ENCODE measurements at places on chromosomes 6 and 20.
A peak's percentile ranks its signal among the peaks of the same experiment; 100 is the strongest.

GRCh38 chr6:154478021-154478700, 32.3 kb downstream of the CNKSR3 start:
- DNase-seq = no peak

- no peak for DNase-seq
Observed at GRCh38 chr6:170102582-170103481, 188.0 kb downstream of the DLL1 start.

- no peak for DNase-seq
Observed at GRCh38 chr6:156900292-156900691, 123.1 kb downstream of the ARID1B start.

- DNase-seq = peak; percentile 8
Observed at GRCh38 chr6:41182069-41183034, 18.6 kb downstream of the TREML2 start.

GRCh38 chr6:40398034-40398691, 189.0 kb downstream of the LRFN2 start:
- no peak for DNase-seq

GRCh38 chr6:28758046-28758817, 165.6 kb downstream of the TRIM27 start:
- no peak for DNase-seq

DNA sequence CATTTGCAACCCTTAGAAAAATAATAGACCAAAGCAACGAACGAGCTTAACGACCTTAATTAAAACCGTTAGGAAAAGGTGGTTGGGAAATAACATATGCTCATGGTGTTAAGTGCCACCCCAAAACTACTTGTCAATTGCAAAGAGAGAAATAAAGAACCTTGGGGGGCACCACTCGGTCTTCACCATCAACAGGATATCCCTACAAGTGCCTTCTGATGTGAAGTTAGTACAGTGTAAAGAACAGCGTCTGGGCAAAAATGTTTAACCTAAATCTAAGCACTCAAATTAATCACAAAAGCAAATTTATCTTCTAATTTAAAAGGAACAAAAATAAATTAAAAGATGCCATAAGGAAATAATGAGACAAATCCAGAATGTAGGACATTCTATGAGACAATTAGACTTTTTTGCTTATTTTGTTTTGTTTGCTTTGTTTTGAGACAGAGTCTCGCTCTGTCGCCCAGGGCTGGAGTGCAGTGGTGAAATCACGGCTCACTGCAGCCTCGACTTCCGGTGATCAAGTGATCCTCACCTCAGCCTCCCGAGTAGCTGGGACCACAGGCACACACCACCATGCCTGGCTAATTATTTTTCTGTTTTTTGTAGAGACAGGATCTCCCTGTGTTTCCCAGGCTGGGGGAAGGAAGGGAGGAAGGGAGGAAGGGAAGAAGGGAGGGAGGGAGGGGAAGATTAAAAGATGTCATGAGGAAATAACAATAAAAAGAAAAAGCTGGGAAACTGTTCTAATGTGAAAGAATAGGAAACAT, 41.3 kb upstream of the BTN3A2 start:
- no peak for DNase-seq

- no peak for DNase-seq
Observed at GRCh38 chr6:89505847-89506246, 72.9 kb downstream of the ANKRD6 start.

DNA sequence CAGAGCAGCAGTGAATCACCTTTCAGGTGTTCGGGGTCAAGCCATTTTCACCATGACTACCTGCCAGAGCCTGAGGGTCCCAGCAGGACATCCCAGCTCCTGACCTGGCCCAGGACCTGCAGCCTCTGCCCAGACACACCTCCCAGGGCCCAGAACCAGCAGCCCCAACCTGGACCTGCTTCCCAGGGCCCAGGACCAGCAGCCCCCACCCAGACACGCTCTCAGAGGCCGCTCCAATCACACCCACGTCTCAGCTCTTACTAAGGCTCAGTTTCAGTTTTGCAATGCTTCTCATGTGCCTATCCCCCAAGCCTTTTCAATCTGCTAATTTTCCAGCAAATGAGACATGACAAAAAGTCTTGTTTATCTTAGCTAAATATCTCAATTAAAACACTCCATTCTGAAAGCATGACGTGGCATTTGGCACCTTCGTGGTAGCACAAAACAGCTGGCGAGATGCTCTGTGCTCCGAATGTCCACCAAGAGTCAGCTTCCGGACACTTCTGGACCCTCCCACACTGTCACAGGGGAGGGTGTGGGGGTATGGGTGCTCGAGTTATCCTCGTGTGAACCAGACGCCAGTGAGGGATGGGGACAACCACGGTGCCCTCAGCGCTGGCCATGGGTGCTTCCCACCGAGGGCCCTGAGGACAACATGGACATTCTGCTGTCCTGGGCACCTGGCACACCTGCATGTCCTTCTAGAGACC, 253.2 kb downstream of the DLL1 start:
- no peak for DNase-seq

GRCh38 chr6:132062626-132063025, 111.5 kb upstream of the CCN2 start:
- DNase-seq = no peak

DNA sequence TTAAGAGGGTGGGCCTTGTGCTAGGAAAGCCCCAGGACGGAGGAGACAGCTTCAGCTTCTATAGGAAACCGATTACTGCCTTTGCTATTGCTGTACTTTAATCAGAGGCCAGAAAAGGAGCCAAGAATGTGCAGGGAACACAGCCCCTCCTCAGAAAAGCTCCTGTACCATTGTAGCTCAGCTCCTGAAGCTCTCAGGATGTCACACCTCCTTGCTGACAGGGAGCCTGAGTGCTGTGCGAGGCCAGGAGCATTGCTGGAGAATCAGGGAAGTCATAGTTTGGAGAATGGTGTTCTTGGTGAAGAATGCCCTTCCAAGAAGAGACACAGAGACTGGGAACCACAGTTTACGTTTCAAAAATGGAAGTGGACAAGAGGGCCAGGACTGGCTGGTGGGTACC, 46.8 kb downstream of the LYRM2 start:
- no peak for DNase-seq

DNA sequence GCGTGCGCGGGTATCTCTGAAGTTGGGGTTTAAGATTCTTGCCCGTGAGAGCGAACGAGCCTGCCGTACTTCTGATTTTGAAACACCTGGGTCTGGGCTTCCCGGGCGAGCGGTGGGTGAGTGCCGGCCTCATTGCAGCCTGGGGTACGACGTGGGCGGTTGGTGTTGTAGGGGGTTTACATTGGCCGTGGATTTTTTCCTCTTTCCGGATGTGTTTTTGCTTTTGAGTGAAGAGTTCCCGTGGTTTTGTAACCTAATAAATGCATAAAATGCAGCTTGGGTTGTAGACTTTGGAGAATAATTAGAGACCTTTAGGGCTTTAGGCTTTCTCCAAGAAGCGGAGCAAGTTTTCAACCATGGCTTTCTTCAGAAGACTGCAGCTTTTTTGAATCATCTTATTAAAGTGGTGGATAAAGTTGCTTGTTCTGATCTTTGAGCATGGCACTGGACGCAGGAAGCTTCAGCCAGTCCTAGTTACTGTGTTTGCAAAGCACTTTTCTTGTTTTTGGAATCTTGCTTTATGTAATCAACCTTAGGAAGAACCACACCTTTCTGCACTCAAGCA, 314 bp downstream of the FARS2 start:
- no peak for DNase-seq

DNA sequence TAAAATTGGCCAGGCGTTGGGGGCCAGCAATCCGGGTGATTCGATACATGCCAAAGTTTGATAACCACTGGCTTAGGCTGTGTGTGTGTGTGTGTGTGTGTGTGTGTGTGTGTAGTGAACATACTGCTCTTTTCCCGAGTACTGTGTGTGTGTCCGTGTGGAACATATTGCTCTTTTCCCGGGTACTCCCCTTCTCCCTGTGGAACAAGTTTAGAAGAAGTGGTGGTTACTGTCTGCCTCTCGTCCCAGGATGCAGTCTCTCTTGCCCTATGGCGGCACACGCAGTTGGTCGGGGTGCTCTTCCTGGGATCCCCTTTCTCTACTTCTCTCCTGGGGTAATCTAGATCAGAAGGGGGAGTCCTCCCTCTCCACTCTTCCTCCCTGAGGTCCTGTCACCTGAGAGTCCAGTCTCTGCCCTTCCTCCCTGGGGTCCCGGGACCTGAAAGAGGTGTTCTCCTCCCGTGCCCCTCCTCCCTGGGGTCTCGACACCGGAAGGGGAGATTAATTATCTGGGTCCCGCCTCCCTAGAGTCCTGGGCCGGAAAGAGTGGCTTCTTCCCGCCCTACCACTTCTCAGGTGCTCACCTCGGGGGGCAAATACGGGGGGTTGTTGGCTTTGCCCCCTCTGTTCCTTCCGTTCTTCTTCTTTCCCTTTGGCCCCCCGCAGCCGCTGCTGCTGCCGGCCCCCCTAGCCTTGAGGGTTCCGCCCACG, 516 bp downstream of the GTPBP2 start:
- DNase-seq = no peak

GRCh38 chr6:101454106-101454676, 60.7 kb downstream of the GRIK2 start:
- DNase-seq = no peak

DNA sequence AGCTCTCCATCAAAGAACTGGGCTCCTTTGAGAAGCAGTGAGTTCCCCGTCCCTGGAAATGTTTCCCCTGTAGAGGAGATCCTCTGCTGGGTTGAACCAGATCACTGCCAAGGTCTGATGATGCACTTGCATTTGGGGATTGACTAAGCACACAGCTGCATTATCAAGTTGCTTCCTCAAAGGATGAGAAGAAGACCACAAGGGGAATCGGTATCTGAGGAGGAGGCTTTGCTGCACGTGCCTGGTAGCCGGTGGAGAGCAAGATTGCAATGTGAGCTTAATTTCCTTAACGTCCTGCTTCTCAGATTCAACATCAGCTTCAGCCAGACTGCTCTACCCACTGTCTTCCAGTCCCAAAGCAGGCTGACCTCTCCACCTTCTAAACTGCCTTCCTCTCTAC, 128.8 kb upstream of the STMND1 start:
- DNase-seq = no peak

- DNase-seq = no peak
Observed at GRCh38 chr20:45037050-45037449, 63.9 kb downstream of the KCNS1 start.

DNA sequence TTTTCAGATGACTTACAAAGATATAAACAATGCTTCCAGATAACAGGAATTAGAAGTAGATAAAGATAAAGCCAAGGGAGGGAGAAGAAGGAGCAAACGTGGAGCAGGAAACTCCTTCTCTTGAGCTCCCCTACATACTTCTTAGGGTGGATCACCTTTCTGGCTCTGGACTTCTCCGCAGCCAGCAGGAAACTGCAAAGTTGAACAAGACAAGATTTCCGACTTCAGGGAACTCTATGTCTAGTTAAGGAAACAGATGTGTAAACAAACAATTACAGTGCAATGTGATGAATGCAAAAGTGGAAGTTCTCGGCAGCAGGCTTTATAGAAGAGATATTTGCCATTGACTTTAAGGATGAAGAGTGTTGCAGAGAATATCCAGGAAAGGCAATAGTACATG, 134.0 kb upstream of the MARCKS start:
- no peak for DNase-seq

DNA sequence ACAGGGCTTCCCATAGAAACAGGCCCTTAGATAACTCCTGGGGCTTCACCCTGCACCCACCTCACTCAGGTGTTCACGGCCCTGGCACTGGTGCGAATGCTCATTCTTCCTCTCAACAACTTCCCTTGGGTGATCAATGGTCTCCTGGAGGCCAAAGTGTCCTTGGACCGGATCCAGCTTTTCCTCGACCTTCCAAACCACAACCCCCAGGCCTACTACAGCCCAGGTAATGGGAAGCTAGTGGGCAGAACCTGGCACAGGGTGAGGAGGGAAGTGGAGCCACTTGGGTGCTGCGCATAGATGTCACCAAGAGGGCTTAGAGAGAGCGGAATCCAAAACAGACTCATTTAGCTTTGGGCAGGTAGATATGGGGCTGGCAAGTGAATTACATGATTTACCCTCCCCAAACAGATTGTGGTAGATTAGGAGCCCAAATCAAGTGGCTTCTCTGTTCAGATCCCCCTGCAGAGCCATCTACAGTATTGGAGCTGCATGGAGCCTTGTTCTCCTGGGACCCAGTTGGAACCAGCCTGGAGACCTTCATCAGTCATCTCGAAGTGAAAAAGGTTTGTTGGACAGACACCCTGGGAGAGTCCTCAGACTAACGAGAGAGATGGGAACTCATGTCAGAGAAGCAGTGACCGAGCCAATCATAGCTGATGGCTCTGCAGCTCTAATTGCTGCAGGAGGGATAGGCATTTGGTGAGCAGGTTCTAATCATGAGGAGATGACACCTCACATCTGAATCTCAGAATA, 8.5 kb downstream of the ABCC10 start:
- no peak for DNase-seq

DNA sequence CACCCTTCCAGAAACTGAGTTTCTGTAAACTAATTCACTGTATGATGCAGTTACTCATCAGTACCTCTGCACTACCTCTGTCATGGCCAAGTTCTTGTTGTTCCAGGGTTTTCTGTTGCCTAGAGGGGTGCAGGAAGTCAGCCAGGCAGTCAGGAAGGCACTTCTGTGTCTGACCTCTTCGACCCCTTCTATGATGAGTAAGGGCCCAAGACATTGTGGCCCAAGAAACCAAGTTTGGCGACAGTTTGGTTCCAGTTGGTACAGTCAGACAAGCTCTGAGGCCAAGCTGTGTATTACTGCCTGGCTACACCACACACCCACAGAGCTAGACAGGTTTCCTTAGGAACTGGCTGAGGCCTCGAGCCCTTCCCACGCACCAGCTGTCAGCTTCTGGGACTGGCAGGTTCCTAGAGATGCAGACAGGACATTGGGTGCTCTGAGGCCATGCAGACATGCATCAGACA, 41.2 kb downstream of the TRAF3IP2 start:
- no peak for DNase-seq

GRCh38 chr20:949717-950116, 33.6 kb upstream of the ANGPT4 start:
- no peak for DNase-seq

GRCh38 chr6:106782536-106783285, 153.3 kb downstream of the QRSL1 start:
- DNase-seq = no peak

- DNase-seq = no peak
Observed at GRCh38 chr6:31830886-31831335, 3.4 kb downstream of the HSPA1B start.

GRCh38 chr6:112281821-112282615, 27.7 kb upstream of the LAMA4 start:
- peak; percentile 67 for DNase-seq

GRCh38 chr6:32974541-32975308, 6.3 kb downstream of the BRD2 start:
- no peak for DNase-seq

- no peak for DNase-seq
Observed at GRCh38 chr6:87702589-87702945, 534 bp upstream of the AKIRIN2 start.

Data from brain pericyte (primary cell).